Stimulated activated CD4-positive, alpha-beta T cell treated with anti-CD3 and anti-CD28 coated beads, Interleukin-12 subunit alpha, Interleukin-12 subunit beta, amount 100 ng/mL, for 48 hours (primary cell): ENCODE measurements at places on chromosomes 7 and 10.
A peak's percentile ranks its signal among the peaks of the same experiment; 100 is the strongest.

- DNase-seq = no peak
These were observed 513 bp downstream of the ODAD2 start for GRCh38 chr10:27998178-27998953.

- DNase-seq = no peak
These were observed 2.2 kb upstream of the GRIFIN start for GRCh38 chr7:2478399-2478785.

GRCh38 chr10:25059990-25060389, 43.6 kb downstream of the THNSL1 start:
- no peak for DNase-seq

GRCh38 chr10:43172645-43173044, 34.4 kb downstream of the CSGALNACT2 start:
- no peak for DNase-seq

DNA sequence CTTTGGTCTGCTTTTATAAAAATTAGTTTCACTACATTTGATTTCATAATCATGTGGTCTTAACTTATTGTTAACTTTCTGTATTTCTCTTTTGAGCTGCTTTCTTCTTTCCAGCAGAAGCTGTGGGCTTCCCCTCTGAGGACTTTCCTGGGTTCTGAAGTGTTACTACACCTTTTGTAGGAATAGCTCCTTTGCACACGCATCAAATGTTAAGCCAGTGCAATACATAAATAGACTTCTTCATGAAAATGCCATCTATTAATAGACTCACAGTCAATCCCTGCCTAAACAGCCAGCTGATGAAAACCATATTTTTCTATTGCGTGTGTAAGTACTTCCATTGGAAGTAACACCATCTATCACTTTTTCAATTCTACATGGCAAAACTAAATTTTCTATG, 1.5 kb downstream of the ABCB4 start:
- DNase-seq = no peak

- DNase-seq = no peak
These were observed 2.4 kb downstream of the GATA3 start for GRCh38 chr10:8056871-8057331.

DNA sequence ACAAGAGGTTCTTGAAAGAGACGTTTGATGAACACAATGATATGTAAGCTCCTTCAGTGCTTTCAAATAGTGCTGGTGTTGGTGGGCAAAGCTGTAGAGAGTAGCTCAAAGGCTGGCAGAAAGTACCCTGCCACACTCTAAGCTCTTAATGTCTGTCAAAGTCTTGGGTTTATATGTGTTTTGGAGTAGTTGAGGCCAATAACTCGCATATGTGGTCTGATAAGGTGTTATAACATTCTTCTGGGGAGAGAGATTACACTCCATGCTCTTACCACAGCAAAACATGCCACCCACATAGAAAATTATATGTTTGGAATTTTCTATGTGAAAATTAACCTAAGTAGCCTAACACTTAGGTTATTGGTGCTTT, 30.8 kb upstream of the NME8 start:
- DNase-seq = no peak

GRCh38 chr10:88232029-88232895, 350.9 kb downstream of the RNLS start:
- DNase-seq = no peak

DNA sequence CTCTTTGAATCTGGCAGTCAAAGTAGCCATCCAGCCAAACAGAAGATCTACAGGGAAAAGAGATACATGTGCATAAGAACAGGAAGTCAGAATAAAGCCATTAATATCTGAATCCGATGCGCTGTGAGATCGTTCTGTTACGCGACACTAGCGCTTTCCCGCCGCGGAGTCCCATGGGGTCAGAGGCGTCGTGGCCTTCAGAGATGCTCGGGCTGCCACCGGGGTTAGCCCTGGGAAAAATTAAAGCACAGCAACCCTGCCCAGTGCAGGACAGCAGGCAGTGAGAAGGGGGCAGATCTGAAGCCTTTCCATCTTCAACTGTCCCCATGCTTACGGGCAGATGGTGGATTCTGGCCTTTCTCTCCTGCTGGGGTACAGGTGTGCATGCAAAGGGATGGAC, 225.6 kb upstream of the MGMT start:
- no peak for DNase-seq

DNA sequence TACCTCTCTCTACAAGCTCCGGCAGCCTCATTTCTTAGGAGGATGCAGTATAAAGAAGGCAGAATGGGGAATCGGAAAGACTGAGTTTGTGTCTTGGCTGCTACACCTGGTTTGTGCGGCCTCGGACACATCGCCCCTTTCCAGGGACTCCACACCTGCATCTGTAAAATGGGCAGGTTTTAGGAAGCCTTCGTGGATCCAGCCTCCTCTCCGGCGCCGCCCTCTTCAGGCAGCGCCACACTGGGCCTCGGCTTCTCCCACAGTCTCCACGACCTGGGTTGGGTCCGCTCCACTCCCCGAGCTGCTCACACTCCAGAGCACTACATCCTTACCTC, 341 bp downstream of the GOT1 start:
- DNase-seq = no peak

- DNase-seq = no peak
These were observed 424 bp downstream of the EGFR start for GRCh38 chr7:55019191-55019690.

- DNase-seq = no peak
These were observed 699 bp downstream of the LHPP start for GRCh38 chr10:124462348-124462695.

DNA sequence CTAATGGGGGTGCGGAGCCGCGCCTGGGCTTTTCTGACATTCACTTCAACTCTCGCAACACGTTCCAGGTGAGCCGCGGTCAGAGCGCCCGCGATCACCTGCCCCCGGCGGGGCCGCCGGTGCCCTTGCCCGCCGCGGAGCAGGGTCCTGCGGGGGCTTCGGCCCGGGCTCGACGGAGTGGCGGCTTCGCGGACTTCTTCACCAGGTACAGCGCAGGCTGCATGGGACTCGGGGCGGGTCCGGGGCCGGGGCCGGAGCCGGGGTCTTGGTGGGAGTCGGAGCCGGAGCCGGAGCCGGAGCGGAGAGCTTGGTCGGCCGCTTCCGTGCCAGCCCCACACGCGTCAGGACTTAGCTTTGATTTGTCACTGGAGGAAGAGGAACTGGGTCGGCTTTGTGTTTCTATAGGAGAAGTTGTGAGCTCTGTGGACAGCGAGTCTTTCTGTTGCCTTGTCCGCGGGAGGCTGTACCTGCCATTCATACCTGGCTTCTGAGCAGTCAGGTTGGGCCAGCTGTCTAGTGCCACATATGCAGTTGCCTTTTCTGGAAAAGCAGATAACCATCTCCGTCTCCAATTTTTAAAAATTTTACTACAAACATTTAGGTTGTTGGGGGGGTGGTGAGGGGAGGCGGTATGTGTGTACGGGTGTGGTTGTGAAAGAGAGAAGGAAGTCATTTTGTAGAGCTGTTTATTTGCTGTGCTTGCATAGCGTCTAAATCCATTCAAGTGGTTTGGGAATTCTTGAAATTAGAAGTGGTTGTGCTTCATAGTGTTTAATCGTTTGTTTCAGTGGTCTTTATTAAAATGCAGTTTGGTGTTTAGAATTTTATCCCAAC, 1.3 kb downstream of the TBC1D12 start:
- DNase-seq = peak; percentile 8

DNA sequence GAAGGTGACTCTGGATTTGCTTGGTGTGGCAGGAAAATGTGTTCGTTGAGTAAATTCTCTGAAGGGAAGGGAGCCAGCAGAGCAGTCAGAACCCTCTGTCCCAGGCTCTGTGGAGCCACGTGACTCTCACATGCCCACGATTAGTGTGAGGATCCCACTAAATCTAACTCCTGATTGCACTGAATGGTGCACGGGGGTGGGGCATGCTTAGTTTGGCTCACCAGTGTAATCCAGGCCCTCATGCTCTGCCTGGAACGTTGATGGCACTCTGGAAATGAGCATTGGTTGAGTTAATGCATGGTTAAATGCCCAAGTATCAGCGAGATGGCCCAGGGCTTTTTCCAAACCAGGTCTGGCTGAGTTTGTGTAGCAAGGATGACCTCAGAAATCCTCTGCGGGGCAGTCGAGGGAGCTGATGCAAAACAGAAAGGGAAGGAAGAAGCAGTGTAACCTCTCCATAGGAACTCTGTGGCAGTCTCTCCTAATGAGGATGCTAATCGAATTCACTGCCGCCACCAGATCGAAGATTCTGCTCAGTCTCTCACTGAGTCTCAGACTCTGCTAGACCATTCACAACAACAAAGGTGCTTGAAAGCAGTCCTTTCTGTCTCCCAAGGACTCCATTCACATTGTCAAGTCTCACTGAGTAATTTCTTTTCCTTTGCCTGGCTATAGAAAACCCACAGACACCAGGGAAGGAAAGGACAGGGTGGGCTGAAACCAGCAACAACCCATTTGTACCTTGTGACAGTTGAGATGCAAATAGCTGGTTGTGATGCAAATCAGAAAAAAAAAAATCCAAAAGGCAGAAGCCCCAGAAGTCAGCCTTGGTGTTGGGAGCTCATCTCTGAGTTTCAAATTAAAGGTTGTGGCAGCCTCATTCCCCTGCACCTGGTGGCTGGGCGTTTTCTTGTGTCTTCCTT, 98.1 kb downstream of the C10orf105 start:
- no peak for DNase-seq

- DNase-seq = no peak
These were observed 111.9 kb upstream of the EGFR start for GRCh38 chr7:54906963-54907362.

DNA sequence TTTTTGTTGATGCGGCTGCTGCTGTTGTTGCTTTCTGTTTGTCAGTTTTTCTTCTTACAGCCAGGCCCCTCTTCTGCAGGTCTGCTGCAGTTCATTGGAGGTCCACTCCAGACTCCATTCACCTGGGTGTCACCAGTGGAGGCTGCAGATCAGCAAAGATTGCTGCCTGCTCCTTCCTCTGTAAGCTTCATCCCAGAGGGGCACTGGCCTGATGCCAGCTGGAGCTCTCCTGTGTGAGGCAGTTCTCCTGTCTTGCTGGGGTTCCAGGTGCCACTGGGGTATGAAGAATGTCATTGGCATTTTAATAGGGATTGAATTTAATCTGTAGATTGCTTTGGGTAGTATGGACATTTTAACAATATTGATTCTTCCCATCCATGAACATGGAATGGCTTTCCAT, 308.5 kb upstream of the MEOX2 start:
- DNase-seq = no peak
